ENCODE measurements at places on chromosomes 11 and 22. TPM values are rescaled to one million over a fixed set of nuclear protein-coding genes. Genes with fewer than 3 reads are reported as not detected.

The LARGE2 gene
- total RNA-seq = not detected

The KCTD21 gene
- 8.6 TPM for total RNA-seq

The APOL1 gene
- total RNA-seq = 15.2 TPM

The SLC5A4 gene
- 0.27 TPM for total RNA-seq

The NNMT gene
- total RNA-seq = 32.6 TPM

The GAL3ST1 gene
- 0.16 TPM for total RNA-seq

The FOLR1 gene
- 0.49 TPM for total RNA-seq

DNA sequence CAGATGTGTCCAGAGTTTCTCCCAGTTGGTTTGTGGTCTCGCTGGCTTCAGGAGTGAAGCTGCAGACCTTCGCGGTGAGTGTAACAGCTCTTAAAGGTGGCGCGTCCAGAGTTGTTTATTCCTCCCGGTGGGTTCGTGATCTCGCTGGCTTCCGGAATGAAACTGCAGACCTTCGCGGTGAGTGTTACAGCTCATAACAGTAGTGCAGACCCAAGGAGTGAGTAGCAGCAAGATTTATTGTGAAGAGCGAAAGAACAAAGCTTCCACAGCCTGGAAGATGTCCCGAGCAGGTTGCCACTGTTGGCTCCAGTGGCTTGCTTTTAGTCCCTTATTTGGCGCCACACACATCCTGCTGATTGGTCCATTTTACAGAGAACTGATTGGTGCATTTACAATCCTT is 1.8 kb upstream of the PGA3 start:
- no peak for DNase-seq

DNA sequence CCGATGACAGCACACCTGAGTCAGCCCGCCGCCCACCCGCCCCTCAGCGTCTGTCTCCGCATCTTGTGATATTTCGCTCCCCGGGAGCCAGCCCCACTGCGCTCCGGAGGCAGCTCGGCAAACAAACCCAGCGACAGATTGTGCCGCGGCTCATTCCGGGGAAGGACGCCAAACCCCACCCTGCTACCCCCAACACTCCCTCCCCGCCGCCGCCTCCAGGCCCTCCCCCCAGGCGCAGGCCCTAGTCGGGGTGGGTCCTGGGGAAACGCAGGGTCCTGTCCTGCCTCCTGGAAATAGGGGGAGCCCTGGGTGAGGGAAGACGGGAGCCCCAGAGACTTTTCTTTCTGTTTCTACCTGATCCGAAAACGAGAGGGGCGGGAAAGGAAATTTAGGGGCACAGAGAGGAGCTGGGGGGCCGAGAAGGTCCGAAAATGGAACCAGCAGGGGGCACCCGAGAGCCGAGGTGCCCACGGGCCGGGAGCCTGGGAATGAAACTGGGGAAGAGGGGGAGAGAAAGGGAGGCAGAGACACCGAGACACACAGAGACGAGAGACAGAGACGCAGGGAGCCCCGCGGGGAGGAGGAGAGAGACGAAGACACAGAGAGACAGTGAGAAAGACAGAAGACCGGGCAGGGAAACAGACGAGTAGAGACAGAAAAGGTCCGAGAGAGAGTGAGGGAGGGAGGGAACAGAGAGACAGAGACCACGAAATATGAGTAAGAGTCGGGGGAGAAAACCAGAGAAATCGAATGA is 1.7 kb upstream of the RTN4RL2 start:
- DNase-seq = peak; percentile 53

DNA sequence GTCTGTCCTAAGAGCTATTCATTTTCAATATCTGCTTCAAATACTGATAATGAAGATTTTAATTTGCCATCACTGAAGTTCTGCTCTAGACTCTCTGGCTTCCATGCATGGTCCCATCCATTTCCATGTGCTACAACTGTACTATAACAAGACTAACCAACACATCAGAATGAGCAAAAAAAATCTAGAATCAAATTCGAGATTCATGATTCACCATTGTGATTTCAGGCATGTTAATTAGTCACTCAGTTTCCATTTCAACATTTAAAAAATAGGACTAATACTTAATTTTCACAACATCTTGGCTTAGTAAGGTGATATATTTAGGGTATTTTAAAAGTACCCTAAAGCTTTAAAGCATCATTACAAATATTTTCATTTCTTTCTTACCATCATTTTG is 22.8 kb downstream of the PICALM start:
- no peak for DNase-seq

DNA sequence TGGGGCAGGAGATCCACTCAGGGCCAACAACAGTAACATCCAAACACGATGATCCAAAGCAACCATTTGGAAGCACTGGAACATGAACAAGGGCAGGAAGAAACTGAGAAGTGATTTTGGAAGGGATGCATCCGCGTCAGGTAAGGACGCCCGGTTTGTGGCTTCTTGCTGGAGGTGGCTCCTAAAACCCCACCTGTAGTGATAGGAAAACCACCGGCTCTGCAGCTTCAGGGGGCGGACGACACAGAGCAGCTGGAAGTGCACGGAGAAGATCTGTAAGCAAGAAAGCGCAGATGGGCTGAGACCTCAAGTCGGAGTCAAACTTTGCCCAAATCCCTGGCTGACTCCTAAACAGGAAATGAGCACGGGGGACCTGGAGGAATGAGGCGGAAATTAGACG is 1066.1 kb downstream of the BRD1 start:
- no peak for DNase-seq

DNA sequence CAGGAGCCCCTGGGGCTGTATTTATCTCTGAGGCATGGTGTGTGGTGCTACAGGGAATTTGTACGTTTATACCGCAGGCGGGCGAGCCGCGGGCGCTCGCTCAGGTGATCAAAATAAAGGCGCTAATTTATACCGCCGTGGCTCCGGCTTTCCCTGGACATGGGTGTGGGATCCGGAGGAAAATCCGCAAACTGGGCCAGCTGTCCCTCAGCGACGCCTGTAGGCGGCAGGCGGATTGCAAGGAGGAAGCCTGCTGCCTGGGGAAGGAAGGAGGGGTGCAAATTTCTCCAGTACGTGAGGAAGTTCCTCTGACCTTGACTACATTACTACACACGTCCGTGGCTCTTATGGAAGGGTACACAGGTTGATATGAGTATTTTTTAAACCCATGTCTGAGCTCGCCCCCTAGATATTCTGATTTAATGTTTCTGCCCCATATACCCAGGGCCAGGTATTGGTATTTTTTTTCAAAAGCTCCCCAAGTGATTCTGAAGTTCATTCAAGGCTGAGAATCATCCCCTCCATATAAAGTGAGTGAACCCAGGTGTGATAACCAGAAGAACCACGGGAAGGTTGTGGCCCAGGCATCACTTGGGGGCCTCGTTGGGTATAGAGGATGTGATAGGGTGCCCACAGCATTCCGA is 2.8 kb downstream of the MYOD1 start:
- DNase-seq = no peak

GRCh38 chr22:49372530-49373288 is 455.0 kb downstream of the BRD1 start:
- DNase-seq = no peak

DNA sequence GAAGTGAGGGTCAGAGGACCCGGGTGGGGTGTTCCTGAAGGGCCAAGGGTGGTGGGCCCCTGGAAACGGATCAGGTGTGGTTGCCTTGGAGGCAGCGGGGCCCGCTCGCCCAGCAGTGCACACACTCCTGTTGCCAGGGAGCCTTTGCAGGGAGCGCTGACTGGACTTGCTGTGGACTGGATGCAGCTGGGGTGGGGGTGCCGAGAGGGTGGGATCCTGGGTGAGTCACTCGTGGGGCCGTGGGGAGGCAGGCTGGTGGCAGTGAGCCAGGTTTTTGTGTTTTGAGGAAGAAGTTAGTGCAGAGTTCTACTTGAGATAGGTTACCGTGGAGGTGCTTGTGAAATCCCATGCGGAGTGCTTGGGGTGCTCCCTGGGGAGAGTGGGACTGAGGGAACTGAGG is 1.3 kb downstream of the MRPL23 start:
- DNase-seq = peak; percentile 60

DNA sequence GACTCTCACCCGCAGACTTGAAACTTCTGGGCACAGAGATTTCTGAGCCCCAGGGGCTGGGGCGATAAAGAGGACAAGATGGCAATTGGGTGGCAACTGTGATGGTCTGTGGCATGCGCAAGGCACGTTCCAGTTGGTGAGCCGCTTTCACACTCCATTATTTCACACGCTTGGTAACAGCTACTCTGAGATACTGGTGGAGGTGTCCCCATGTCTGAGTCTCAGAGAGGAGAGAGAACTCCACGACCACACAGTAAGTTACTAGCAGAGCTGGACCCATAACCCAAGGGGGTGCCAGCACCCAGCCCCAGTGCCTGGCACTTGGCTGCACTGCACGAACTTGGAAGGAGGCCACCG is 6.0 kb upstream of the KCNJ4 start:
- no peak for DNase-seq

GRCh38 chr11:98944461-98944860 is 76.3 kb upstream of the CNTN5 start:
- no peak for DNase-seq

DNA sequence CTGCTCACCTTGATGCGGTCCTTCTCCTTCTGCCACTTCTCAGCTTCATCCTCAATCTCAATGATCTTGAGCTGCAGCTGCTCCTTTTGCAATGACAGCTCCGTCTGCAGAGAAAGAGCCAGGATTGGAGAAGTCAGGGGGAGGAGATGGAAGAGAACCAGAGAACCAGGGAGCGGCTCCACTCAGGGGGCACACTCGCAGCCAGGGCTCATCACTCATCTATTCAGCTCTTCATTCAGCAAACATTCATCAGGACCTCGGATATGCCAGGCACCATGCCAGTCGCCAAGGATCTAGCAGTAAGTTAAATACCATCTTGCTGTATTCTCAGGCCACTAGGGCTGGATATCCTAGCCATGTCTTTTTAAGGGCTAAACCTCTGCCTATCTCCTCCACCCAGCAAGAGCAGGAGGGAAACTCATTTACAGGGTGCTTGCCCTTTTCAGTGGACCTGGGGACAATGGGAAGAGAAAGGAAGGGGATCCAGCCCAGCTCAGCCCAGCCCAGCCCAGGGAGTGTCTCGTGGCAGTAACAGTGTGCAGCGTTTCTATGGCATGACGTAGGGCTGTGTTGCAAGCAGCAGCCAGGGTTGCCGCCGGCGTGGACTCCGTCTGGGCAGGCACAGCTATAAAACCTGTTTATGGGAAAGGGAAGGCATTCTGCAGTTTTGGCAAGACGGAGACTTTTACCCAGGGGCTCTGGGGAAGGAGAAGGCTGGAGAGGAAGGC is 9.4 kb downstream of the TRIM29 start:
- DNase-seq = peak; percentile 7

GRCh38 chr11:8442301-8442700 is 151.7 kb downstream of the STK33 start:
- no peak for DNase-seq

- no peak for DNase-seq
Observed at GRCh38 chr11:23103416-23103815, 243.1 kb upstream of the CCDC179 start.

DNA sequence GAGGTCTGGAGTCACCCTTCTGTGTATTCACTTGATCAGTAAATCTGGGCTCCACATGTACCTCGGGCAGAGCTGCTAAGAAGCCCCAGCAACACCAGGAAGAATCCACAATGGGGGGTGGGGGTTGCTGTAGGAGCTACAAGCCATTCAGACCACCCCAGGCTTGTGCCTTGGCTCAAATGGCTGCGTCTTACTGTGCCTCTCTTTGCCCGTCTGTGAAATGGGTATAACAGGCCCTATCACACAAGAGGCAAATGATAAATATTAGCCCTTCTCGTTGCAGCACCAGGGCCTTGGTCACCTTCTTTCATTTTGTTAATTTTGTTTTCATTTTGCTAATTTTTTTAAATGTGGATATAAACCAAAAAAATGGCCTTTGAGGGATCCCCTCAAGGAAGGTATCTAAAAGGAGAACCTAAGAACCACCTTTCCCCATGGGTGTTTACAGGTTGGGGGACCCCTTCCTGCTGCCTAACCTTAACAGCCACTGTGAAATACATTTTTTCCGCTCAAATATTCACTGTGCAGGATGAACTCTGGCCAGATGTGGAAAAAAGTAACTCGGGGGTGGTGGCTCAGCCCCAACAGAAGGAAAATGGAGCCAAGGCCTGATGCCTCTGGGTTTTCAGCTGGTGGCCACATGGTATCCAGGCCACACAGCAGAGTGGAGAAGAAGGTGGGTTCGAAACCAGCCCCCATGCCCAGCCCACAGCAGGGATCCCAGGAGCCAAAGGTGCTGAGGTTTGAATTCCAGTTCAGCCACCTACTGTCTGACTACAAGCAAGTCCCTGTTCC is 284.0 kb downstream of the MN1 start:
- DNase-seq = no peak

DNA sequence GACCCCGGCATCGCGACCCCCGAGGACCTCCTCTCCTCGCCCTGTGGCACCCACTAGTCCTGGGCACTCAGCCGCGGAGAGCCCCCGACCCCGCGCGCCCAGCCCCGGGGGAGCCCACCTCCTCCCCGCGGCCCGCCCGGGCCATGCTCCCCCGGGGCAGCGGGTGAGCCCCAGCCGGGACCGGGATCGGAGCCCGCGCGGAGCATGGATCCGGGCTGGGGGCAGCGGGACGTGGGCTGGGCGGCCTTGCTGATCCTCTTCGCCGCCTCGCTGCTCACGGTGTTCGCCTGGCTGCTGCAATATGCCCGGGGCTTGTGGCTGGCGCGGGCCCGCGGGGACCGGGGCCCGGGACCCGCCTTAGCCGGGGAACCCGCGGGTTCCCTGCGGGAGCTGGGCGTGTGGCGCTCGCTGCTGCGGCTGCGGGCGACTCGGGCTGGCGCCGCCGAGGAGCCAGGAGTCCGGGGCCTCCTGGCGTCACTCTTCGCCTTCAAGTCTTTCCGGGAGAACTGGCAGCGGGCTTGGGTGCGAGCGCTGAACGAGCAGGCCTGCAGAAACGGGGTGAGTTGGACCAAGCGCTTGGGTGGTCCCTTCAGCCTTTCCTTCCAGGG is 498 bp downstream of the C2CD2L start:
- DNase-seq = no peak
